Adipocyte (in vitro differentiated cells): ENCODE measurements at places on chromosomes 7 and 10.

DNA sequence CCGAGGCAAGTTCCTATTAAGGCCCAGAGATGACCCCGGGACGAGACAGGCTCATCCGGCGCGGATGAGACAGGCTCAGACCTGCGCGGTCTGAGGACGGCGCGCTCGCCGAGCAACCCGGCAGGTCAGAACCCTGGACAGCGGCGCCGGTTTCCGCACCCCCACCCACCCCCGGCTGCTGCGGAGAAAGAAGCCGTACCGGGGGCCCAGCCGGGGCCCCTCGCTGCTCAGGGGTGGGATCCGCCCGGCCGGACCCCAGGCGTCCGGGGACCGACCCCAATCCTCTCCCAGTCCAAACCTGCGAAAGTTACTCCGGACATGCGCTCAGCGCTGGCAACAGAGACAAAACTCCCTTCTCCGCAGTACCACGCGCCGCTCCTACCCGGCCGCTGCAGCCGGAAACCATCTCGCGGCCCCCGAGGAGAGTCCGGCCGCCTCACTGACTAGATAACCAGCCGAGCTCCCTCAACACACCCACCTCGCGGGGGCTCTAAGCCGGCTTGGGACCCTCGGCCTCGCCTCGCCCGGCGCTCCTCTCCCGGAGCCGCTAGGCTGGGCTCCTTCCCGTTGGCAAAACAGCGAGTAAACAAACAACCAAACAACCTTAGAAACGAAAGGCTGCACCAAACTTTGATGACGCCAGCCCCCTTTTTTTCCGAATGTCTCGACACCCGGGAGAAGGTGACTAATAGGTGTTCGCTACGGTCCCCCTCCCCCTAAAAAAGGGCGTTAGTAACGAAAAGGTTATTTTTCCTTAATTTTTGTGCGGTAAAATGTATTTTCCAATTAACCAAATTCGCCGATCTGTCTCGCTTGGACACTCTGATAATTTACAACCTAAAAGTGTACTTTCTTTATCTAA is 2.3 kb upstream of the DRGX start:
- DNase-seq: peak; percentile 61

- DNase-seq: no peak
Observed at GRCh38 chr7:147912946-147913638, 677.5 kb upstream of the C7orf33 start.

GRCh38 chr10:125882596-125882995 is 1.5 kb upstream of the DHX32 start:
- peak; percentile 11 for DNase-seq

- no peak for DNase-seq
Observed at GRCh38 chr7:157464971-157465886, 128.4 kb downstream of the DNAJB6 start.

- no peak for DNase-seq
Observed at GRCh38 chr7:105996860-105997737, 34.0 kb downstream of the CDHR3 start.
